ENCODE measurements at places on chromosomes 5 and 9. TPM values are rescaled to one million over a fixed set of nuclear protein-coding genes. Genes with fewer than 3 reads are reported as not detected.
A peak's percentile ranks its signal among the peaks of the same experiment; 100 is the strongest.

DNA sequence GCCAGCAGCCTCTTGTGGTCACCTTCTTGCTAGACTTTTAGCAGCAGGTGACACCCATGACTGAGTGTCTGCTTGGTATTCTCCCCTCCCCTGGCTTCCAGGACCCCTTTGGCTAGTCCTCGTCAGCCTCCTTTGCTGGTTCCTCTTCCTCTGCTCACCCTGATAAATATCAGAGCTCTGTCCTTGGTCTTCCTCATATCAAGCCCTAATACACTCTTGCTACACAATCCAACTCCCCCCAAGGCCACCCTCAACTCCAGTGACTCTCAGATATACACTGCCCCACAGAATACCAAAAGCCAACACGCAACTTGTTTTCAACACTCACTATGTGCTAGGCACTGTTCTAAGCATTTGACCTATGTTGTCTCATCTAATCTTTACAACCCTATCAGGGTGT is 30.3 kb upstream of the LCP2 start:
- DNase-seq: no peak
- no peak overlapping the region for H3K27ac ChIP-seq
- H3K4me1 ChIP-seq: peaks cover 9% of the 10 kb centered on the region
- H3K27me3 ChIP-seq: peaks cover 8% of the 10 kb centered on the region
- no peaks in the 10 kb centered on the region for H3K36me3 ChIP-seq

DNA sequence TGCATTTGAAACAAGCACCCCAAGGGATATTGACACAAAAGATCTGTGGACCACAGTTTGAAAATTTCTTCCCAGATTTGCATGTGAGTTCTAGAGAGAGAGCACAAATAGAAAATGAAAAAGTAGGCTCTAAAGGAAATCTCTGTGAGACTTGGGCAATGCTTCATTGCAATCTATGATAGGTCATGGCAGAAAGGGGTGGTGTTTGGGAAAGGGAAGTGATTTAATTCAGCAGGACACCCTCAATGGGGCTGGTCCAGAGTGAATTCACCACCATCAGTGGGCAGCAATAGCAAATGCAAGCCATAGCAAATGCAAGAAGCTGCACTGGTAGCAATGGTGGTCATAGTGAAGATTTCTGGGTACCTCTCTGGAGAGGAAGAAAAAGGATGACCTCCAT is 58.1 kb downstream of the ANKRD55 start:
- no peak overlapping the region for H3K27ac ChIP-seq
- H3K4me3 ChIP-seq: no peak overlapping the region
- H3K36me3 ChIP-seq: no peaks in the 10 kb centered on the region
- H3K4me1 ChIP-seq: no peaks in the 10 kb centered on the region

DNA sequence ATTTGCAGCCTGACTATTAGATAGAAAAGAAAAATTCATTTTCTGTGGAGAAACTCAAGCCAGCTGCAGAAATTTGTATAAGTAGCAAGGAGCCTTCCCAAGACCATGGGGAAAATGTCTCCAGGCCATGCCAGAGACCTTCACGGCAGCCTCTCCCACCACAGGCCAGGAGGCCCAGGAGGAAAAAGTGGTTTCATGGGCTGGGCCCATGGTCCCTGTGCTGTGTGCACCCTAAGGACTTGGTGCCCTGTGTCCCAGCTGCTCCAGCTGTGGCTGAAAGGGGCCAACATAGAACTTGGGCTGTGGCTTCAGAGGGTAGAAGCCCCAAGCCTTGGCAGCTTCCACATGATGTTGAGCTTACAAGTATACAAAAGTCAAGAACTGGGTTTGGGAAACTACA is 73.3 kb upstream of the TTC23L start:
- H3K27ac ChIP-seq: no peak overlapping the region
- H3K4me3 ChIP-seq: no peak overlapping the region
- DNase-seq: no peak

GRCh38 chr5:178230879-178231538 is 1.6 kb downstream of the PHYKPL start:
- peak overlapping the region; percentile 87 for H3K4me3 ChIP-seq
- no peaks in the 10 kb centered on the region for H3K27me3 ChIP-seq
- peak overlapping the region; percentile 75 for H3K27ac ChIP-seq
- no peak for DNase-seq
- peaks cover 17% of the 10 kb centered on the region for H3K4me1 ChIP-seq

- peaks cover 37% of the 10 kb centered on the region for H3K4me1 ChIP-seq
- no peaks in the 10 kb centered on the region for H3K36me3 ChIP-seq
- DNase-seq: no peak
- H3K4me3 ChIP-seq: peak within 1 kb of the TSS; percentile 80
- H3K27me3 ChIP-seq: peaks cover 56% of the 10 kb centered on the region
Observed at GRCh38 chr9:38423973-38424843, at the start of gene IGFBPL1. Gene IGFBPL1, minus strand, starts transcription at chr9:38424454. Its CDS starts 30 bp downstream, at chr9:38424424.

DNA sequence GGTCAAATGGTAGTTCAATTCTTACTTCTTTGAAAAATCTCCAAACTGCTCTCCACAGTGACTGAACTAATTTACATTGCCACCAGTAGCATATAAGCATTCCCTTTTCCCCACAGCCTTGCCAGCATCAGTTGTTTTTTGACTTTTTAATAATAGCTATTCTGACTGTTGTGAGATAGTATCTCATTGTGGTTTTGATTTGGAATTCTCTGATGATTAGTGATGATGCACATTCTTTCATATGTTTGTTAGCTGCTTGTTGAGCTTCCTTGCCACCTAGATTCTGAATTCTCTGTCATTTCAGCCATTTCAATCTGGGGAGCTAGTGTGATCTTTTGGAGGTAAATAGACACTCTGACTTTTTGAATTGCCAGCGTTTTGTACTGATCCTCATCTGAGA is 24.0 kb downstream of the CDK20 start:
- H3K4me1 ChIP-seq: no peaks in the 10 kb centered on the region
- H3K36me3 ChIP-seq: no peaks in the 10 kb centered on the region
- H3K4me3 ChIP-seq: no peak overlapping the region
- no peak overlapping the region for H3K27ac ChIP-seq
- no peaks in the 10 kb centered on the region for H3K27me3 ChIP-seq
- no peak for DNase-seq

- peaks cover 3% of the 10 kb centered on the region for H3K36me3 ChIP-seq
- H3K4me3 ChIP-seq: no peak overlapping the region
- DNase-seq: peak; percentile 51
- no peak overlapping the region for H3K27ac ChIP-seq
- H3K4me1 ChIP-seq: no peaks in the 10 kb centered on the region
Observed at GRCh38 chr9:17481565-17481964, 97.3 kb upstream of the SH3GL2 start.

DNA sequence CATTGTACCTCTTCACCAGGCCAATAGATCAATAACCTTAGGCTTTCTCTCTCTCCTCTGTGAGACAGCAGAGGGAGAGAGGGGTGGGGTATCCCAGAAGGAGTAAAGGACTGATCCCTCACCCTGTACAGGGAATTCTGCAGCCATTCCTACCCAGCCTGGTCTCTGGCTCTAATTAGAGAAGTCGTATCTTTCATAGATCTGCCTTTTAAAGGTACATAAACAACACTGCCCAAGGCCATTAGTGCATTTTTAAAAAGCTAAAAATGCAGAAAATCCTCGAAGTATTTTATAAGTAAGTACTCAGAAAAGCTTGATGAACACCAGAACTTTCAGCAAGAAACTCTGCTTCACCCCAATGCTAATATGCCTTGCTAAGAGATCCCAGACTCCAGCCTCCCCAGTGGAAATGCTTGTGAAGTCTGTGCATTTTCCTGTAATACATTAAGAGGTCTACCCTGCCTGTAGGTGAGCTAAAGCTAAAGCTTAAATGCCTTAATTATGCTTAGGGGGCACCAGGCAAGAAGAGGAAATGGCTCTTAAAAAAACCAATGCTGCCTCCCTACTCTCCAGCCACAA is 200.0 kb upstream of the ANKRD55 start:
- H3K4me1 ChIP-seq: peaks cover 7% of the 10 kb centered on the region
- no peak overlapping the region for H3K4me3 ChIP-seq
- H3K27ac ChIP-seq: no peak overlapping the region
- no peaks in the 10 kb centered on the region for H3K36me3 ChIP-seq
- H3K27me3 ChIP-seq: no peaks in the 10 kb centered on the region

DNA sequence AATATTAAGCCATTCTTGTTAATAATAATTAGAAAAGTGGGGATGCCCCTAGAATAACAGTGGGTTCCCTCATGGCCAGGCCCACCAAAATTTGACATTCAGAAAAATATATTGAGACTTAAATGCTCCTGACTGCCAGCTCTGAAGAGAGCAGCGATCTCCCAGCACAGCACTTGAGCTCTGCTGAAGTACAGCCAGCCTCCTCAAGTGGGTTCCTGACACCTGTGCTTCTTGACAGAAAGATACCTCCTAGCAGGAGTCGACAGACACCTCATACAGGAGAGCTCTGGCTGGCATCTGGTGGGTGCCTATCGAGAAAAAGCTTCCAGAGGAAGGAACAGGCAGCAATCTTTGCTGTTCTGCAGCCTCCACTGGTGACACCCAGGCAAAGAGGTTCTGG is 261.5 kb downstream of the DTWD2 start:
- DNase-seq: no peak
- no peaks in the 10 kb centered on the region for H3K36me3 ChIP-seq
- no peaks in the 10 kb centered on the region for H3K27me3 ChIP-seq
- peaks cover 6% of the 10 kb centered on the region for H3K4me1 ChIP-seq
- H3K4me3 ChIP-seq: no peak overlapping the region
- no peak overlapping the region for H3K27ac ChIP-seq

GRCh38 chr5:112918679-112919078 is 3.3 kb downstream of the REEP5 start:
- DNase-seq: no peak
- H3K27ac ChIP-seq: no peak overlapping the region
- no peaks in the 10 kb centered on the region for H3K27me3 ChIP-seq
- peaks cover 50% of the 10 kb centered on the region for H3K4me1 ChIP-seq

- H3K27me3 ChIP-seq: no peaks in the 10 kb centered on the region
- peaks cover 36% of the 10 kb centered on the region for H3K4me1 ChIP-seq
- H3K27ac ChIP-seq: peak overlapping the region; percentile 62
- H3K36me3 ChIP-seq: peaks cover 3% of the 10 kb centered on the region
Observed at GRCh38 chr5:132462333-132462732, 28.2 kb downstream of the IRF1 start.

DNA sequence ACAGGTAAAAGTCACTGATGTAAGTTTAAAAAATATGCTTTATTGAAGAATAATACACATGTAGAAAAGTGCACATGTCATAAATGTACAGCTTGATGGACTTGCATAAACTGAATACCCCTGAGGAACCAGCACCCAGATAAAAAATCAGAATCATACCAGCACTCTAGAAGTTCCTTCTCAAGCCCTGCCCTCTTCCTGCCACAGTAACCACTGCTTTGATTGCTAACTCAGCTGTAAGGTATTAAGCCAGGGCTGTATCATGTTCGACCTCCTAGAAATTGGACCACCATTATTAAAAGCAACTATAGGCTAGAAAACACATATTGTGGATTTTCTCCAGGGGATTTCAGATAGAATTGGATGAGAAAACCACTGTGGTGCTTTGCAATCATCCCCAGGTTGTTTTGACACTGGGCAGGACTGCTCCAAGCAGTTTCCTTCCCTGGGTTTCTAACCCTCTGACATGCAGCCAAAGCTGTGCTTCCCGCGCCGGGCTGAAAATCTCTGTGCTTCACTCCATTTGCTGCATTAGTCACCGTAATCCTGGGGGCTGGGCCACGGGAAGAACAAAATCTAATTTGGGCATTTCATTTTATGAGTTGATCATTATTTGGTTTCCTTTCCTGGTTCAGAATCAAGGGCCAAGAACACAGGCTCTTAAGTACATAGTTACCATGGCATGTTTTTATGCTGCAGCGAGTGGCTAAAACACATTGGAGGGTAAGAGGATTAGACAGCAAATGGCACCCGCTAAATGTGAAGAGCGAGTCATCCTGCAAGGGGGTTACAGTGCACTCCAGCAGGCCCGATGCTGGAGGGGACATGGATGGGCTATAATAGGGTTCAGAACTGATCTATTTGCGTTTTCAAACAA is 139.4 kb upstream of the IL12B start:
- H3K4me1 ChIP-seq: no peaks in the 10 kb centered on the region
- no peak for DNase-seq
- no peaks in the 10 kb centered on the region for H3K27me3 ChIP-seq
- H3K36me3 ChIP-seq: no peaks in the 10 kb centered on the region
- H3K4me3 ChIP-seq: no peak overlapping the region
- no peak overlapping the region for H3K27ac ChIP-seq

DNA sequence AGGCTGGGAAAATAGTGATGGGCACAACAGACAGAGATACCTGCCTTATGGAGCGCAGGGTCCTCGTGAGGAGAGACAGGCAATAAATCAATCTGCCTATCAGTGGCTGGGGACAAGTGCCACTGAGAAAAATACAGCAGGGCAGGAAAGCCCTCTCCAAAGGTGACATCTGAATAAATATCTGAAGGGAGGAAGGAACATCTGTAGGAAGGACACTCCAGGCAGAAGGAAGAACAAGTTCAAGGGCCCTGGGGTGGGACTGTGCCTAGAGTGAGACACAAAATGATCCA is 53.7 kb upstream of the SLC25A51 start:
- no peak overlapping the region for H3K27ac ChIP-seq
- no peaks in the 10 kb centered on the region for H3K27me3 ChIP-seq
- peaks cover 20% of the 10 kb centered on the region for H3K36me3 ChIP-seq
- no peaks in the 10 kb centered on the region for H3K4me1 ChIP-seq
- DNase-seq: no peak

DNA sequence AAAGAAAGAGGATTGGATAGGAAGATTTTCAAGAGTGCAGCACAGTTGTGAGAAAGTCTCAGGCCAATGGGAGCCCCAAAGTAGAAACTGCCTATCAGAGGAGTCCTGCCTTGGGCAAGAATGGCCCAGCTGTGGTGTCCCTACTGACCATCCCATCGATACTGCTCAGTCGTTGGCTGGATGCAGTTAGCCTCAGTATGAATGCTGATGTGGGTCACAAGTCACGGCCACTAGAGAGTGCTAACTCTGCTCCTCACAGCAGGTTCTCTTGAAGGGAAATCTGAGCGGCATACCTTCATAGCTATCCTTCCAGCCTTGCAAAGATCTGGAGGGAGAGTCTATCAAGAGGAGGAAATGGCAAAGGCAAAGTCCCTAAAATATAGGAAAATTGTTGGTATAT is 11.6 kb upstream of the CETN3 start:
- H3K4me3 ChIP-seq: no peak overlapping the region
- H3K36me3 ChIP-seq: no peaks in the 10 kb centered on the region
- no peaks in the 10 kb centered on the region for H3K27me3 ChIP-seq

GRCh38 chr5:159449925-159450324 is 119.6 kb upstream of the IL12B start:
- no peak for DNase-seq
- H3K27ac ChIP-seq: no peak overlapping the region
- H3K4me1 ChIP-seq: peaks cover 13% of the 10 kb centered on the region
- no peak overlapping the region for H3K4me3 ChIP-seq

- no peaks in the 10 kb centered on the region for H3K36me3 ChIP-seq
- no peak overlapping the region for H3K27ac ChIP-seq
- DNase-seq: no peak
- H3K27me3 ChIP-seq: peaks cover 6% of the 10 kb centered on the region
Observed at GRCh38 chr5:5044247-5044840, 95.8 kb upstream of the ADAMTS16 start.

VDAC1 gene
- total RNA-seq: 219 TPM

SELENOP gene
- total RNA-seq: 96.2 TPM

CCL27 gene
- total RNA-seq: 0.43 TPM

AFF4 gene
- total RNA-seq: 69.9 TPM

BTNL3 gene
- 0.82 TPM for total RNA-seq

IFNA13 gene
- total RNA-seq: not detected

GOLGA1 gene
- total RNA-seq: 22.6 TPM

FOXD4L4 gene
- 0.51 TPM for total RNA-seq

NPR3 gene
- total RNA-seq: 116 TPM

SOHLH1 gene
- not detected for total RNA-seq

ANKRD31 gene
- 0.45 TPM for total RNA-seq

ZNF79 gene
- 14.1 TPM for total RNA-seq

PDGFRB gene
- total RNA-seq: 74.8 TPM
